T-helper 2 cell (primary cell): ENCODE measurements at places on chromosomes 5 and 9.

- DNase-seq = peak; percentile 51
These were observed 335.4 kb downstream of the MSX2 start for GRCh38 chr5:175059687-175060211.

GRCh38 chr9:114263853-114264510 is 58.9 kb upstream of the ORM1 start:
- DNase-seq = no peak

DNA sequence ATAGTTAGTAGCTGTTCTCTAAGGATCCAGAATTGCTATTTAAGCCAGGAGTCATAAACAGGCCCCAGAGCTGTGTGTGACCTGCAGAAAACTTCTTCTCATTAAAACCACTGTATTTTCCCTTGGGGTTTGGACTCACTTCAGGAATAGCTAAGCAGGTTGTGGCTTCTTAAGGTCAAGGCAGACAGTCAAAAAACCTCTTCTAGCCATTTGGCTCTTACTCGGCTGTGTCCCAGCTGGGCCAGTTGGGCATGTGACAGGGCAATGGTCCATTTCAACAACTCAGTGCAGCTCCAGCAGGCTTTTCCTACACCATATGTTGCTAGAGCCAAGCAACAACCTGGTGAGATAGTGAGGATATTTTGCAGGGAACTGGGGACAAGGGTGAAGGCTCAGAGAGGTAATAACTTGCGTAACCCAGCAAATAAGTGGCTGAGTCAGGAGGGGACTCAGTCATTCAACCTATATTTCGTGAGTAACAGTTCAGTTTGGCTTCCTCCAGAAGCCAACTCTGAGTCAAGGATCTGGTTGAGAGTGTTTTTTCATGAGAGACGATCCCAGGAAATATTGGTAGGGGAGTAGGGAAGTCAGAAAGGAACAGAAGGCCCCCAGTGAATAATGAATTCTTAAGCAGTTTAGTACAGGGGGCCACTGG is 115.4 kb upstream of the PPP2R2B start:
- no peak for DNase-seq

DNA sequence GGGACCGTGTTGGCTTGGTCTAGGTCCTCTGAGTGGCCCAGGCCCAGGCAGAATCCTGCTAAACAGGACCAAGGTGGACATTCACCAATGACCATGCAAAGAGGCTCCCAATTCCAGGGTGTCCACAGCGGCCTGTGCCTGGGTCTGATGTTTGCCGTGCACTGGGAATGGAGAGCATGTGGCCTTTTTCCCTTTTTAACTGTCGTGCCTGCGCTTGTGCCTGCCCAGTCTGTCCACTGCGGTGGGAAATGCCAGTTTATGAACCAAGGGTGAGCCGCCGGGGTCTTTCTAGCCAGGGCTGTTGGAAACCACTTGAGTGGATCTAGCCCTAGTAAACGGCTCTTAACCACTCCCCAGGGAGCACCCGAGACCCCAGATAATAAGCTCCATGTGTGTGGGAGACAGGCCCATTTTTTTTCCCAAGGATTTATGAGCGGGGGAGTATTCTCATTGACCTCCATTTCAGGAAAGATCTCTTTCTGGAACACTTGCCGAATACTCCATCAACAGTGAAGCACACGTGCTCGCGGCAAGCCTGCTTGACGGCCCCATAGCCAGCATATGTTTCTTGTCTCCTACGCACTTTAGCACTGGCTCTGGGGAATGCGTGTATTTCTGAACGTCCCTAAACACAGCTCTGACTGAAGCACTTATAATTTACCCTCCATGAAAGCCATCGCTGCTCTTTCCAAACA is 93.2 kb upstream of the PHYKPL start:
- DNase-seq = no peak

GRCh38 chr9:32942755-32943460 is 58.5 kb downstream of the APTX start:
- no peak for DNase-seq

GRCh38 chr9:70409800-70410199 is 4.7 kb downstream of the KLF9 start:
- DNase-seq = no peak

GRCh38 chr9:91783411-91783810 is 166.6 kb downstream of the ROR2 start:
- DNase-seq = no peak

- no peak for DNase-seq
These were observed 11.2 kb upstream of the PARP8 start for GRCh38 chr5:50655067-50655809.

- no peak for DNase-seq
These were observed 199.5 kb downstream of the NXNL2 start for GRCh38 chr9:88734527-88734926.

- DNase-seq = no peak
These were observed 537.8 kb upstream of the DAP start for GRCh38 chr5:11298877-11299276.

DNA sequence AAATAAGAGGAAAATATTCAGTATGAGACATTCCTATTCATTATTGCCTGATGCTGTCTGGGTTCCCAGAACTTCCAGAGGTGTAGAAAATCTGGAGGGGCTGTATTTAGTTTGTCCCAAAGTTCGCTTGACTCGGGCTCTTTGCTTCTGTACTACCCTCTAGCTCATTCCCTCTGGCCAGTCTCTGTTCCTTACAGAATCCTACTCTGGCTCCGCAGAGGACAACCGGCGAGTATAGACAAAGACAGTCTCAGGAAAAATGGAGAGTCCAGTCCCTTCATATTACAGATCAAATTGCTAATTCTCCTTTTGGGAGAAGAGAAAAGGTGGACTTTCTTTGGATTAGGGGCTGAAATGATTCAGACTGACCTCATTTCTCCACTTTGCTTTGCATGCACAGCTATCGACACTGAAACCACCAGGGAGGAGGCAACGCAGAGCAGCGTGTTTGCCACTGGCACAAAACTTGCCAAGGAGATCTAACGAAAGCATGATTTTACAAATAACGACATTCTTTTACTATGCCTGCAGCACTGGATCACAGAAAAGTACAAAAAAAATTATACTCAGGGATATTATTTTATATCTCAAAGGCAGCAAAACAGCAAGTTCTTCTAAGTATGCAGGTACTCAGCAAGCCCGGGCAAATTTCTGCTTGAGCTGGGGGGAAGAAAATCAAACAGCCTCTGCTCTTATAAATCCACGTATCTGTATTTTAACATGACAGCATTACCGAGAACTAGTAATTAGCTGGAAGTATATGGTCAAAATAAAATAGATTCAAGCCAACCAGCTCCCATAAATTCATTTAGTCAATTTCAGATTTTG is 279.7 kb downstream of the NPR3 start:
- no peak for DNase-seq

GRCh38 chr9:121837113-121837961 is 185.9 kb downstream of the DAB2IP start:
- no peak for DNase-seq

GRCh38 chr5:172111852-172112225 is 76.2 kb downstream of the STK10 start:
- no peak for DNase-seq

DNA sequence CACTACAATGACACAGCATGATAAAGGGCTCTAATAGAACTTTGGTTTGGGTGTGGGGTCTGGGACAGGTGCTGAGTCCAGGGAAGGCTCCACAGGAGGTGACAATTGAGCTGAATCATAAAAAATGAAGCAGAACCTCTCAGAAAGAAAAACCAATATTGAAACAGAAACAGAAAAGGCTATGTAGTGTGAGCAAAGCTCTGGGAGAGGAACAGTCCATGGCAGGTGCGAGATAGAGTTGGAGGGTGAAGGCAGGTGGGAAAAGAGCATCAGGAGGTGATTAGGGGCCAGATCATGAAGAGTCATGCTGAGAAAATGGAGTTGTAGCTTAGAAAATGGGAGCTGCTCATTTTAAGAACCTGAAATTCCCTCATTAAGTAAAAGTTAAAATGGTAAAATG is 164.9 kb downstream of the KCTD16 start:
- no peak for DNase-seq

DNA sequence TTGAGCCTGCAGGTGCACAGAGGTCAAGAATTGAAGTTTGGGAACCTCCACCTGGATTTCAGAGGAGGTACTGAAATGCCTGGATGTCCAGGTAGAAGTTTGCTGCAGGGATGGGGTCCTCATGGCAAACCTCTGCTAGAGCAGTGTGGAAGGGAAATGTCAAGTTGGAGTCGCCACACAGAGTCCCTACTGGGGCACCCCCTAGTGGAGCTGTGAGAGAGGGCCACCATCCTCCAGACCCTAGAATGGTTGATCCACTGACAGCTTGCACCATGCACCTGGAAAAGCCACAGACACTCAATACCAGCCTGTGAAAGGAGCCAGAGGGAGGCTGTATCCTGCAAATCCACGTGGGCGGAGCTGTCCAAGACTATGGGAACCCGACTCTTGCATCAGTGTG is 78.0 kb downstream of the GABRA1 start:
- DNase-seq = no peak

DNA sequence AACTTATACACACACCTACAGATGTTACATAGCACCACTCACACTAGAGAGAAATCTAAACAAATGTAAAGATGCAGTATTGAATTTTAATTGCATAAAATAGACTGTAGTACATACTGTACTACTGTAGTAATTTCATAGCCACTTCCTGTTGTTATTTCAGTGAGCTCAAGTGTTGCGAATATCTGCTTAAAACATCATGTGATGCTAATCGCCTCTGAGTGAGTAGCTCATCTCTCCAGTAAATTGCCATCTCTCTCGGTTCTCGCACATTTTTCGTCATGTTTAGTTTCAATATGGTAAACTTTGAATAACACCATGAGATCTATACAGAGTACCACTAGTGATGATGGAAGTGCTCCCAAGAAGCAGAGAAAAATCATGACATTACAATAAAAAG is 22.0 kb upstream of the ARHGEF28 start:
- no peak for DNase-seq

- no peak for DNase-seq
These were observed 1034.8 kb downstream of the CDH12 start for GRCh38 chr5:21818370-21818720.

DNA sequence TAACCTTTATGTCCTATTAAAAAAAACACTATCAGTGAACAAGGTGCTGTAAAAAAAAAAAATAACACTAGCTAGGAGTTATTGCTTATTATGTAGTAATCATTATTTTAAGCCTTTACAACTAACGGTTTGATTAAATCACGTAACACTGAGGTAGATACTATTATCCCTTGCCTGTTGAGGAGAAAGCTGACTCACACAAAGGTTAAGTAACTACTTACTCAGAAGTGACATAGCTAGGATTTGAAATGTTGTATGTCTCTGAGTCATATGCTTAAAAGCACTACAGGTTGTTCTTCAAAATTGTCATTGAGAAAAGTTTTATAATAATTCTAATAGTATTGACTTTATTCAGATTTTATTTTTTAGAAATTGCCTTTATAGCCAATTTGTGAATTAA is 8.8 kb downstream of the TENT2 start:
- DNase-seq = no peak

DNA sequence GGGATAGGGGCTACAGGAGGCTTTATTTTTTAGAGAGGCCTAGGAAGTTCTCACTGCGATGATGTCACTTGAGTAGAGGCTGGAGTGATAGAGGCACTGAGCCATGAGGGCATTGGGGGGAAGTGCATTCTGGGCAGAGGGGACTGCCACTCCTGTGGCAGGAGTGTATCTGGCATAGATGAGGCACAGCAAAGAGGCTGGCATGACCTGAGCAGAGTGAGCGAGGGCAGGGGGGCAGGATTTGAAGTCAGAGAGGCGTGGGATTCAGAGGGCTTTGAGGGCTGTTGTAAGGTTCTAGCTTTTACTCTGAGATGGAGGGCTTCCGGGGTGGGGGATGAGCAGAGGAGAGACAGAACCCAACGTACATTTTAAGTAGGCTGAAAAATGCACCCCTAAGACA is 91.9 kb upstream of the SH3PXD2B start:
- no peak for DNase-seq

DNA sequence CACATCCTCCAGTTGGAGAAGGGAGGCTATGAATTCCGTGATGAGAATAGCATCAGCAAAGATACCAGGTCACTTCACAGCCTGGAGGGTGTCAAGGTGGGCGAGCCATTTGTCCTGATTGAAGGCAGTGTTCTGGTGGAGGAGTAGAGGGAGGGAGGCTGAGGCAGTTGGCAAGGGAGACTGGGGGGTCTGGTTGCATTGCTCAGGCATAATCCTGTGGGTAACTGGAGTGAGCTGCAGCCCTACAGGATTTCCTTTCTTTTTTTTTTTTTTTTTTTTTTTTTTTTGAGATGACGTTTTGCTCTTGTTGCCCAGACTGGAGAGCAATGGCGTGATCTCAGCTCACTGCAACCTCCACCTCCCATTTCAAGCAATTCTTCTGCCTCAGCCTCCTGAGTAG is 223.9 kb upstream of the KLF4 start:
- DNase-seq = no peak

- no peak for DNase-seq
These were observed 14.9 kb upstream of the TMEM252 start for GRCh38 chr9:68555437-68556150.

- DNase-seq = no peak
These were observed 1.2 kb downstream of the CDHR2 start for GRCh38 chr5:176550275-176550831.

GRCh38 chr5:22496666-22497065 is 356.5 kb downstream of the CDH12 start:
- no peak for DNase-seq

DNA sequence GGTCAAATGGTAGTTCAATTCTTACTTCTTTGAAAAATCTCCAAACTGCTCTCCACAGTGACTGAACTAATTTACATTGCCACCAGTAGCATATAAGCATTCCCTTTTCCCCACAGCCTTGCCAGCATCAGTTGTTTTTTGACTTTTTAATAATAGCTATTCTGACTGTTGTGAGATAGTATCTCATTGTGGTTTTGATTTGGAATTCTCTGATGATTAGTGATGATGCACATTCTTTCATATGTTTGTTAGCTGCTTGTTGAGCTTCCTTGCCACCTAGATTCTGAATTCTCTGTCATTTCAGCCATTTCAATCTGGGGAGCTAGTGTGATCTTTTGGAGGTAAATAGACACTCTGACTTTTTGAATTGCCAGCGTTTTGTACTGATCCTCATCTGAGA is 24.0 kb downstream of the CDK20 start:
- DNase-seq = no peak

DNA sequence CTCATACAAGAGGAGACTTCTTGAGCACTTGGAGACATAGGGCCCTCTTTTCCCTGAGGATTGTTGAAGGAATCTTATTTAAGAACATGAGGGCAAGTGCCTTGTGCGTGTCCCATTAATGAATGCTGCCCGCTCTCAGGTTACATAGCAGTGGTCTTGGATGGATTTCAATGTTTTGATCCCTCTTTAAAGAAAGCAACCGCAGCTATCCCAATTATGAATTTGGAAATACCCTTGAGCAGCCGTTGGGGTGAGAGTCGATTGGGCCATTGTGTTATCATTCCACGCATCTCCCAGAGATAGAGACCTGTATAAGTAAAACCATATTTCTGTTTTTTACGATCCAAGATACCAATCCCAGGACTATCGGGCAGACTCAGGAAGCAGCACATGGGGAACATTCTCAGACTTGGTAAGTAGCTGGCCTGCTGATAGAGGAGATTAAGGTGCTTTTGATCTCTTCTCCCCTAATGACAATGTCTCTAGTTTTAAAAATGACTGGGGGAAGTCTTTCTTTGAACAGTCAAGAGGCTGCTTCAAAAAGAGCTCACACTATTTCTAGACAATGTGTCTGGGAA is 145.3 kb downstream of the MACROH2A1 start:
- no peak for DNase-seq
